IMR-90 (cell line): ENCODE measurements at places on chromosomes 5 and 9. TPM values are rescaled to one million over a fixed set of nuclear protein-coding genes. Genes with fewer than 3 reads are reported as not detected.

DNA sequence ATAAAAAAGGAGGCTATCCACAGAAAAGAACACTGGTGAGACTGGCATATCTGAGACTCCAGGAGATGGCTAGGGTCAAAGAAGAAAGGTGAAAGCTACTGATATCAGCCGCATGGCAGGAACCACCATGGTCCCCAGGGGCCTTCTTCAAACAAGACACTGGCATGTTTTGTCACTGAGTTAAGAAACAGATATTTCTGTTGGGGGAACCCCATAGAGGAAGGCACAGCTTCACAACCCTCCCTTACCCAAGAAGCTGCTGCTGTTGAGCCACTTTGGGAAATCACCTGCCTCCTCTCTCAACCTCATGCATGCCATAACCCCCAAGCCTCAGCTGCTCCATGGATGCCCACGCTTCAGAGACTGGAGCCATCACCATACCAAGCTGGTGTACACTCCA lies 13.3 kb upstream of the BTNL3 start:
- DNase-seq = no peak
- H3K27me3 ChIP-seq = no peaks in the 10 kb centered on the region
- no peaks in the 10 kb centered on the region for H3K4me1 ChIP-seq
- H3K4me3 ChIP-seq = no peak overlapping the region
- H3K27ac ChIP-seq = no peak overlapping the region
- no peaks in the 10 kb centered on the region for H3K36me3 ChIP-seq

- no peaks in the 10 kb centered on the region for H3K36me3 ChIP-seq
- no peaks in the 10 kb centered on the region for H3K4me1 ChIP-seq
- H3K27ac ChIP-seq = no peak overlapping the region
- DNase-seq = no peak
These were observed 884 bp upstream of the EGFLAM start for GRCh38 chr5:38257308-38258041.

DNA sequence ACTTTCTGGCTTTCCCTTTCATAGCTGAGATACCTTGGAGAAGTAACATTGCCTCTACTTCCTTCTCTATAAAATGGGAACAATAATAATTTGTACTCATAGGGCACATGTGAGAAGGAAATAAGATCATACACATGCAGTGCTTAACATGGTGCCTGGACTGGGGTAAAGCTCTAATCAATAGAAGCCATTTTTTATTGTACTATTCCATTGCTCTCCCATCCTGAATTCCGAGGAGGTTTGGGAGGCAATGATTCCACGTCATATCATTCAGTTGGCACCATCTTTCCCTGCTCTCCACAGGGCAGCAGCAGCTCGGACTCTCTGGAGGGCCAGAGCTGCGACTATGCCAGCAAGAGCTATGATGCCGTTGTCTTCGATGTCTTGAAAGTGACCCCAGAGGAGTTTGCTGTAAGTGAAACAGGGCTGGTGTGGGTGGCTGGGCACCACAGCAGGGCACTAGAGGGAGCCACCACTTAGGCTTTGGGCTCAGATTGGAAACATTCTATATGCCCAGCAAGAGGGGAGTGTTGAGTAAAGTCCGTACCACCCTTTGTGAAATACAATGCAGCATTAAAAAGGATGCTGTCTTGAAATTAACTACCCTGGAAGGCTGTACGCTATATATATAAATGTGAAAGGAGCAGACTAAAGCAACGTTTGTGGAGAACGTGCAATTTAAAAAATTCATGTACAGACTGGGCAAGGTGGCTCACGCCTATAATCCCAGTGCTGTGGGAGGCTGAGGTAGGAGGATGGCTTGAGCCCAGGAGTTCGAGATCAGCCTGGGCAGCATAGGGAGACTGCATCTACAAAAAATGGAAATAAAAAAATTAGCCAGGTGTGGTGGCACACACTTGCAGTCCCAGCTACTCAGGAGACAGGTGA lies 51.2 kb downstream of the RALGPS1 start:
- DNase-seq = peak; percentile 61
- H3K27ac ChIP-seq = no peak overlapping the region
- H3K4me3 ChIP-seq = no peak overlapping the region

GRCh38 chr5:150513375-150514309 lies 5.7 kb downstream of the NDST1 start:
- H3K27me3 ChIP-seq = no peaks in the 10 kb centered on the region
- peaks cover 1% of the 10 kb centered on the region; the same call in 1 of the 2 replicates for H3K36me3 ChIP-seq
- no peak overlapping the region for H3K4me3 ChIP-seq
- no peak overlapping the region for H3K27ac ChIP-seq
- DNase-seq = no peak
- peaks cover 58% of the 10 kb centered on the region for H3K4me1 ChIP-seq

- no peak overlapping the region for H3K4me3 ChIP-seq
- no peaks in the 10 kb centered on the region for H3K4me1 ChIP-seq
- no peaks in the 10 kb centered on the region for H3K36me3 ChIP-seq
- no peak for DNase-seq
These were observed 225.8 kb downstream of the MELK start for GRCh38 chr9:36798350-36799065.

GRCh38 chr5:172407822-172408221 lies 46.5 kb downstream of the SH3PXD2B start:
- peaks cover 20% of the 10 kb centered on the region for H3K36me3 ChIP-seq
- H3K27me3 ChIP-seq = no peaks in the 10 kb centered on the region
- H3K4me1 ChIP-seq = peaks cover 33% of the 10 kb centered on the region

DNA sequence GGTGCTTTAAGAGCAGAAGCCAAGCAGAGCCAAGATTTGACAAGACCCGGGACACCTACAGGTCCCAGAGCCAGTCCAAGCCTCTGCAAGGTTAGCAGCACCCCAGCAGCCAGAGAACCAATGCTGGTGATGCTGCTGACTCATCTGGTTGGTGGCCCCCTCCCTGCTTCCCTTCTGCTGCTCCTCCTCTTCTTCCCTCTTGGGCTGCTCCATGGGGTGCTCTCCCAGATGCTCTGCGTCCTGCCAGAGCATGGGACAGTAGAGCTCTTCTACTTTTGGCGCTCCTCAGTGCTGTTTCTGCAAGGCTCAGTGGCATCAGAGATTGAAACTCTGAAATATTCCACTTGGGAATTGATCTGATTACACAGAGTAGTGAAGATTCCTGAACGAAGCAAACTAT lies 76.1 kb upstream of the SAP30L start:
- peaks cover 34% of the 10 kb centered on the region for H3K4me1 ChIP-seq
- H3K36me3 ChIP-seq = no peaks in the 10 kb centered on the region
- no peaks in the 10 kb centered on the region for H3K27me3 ChIP-seq

- DNase-seq = no peak
- peaks cover 50% of the 10 kb centered on the region for H3K27me3 ChIP-seq
- no peak overlapping the region for H3K27ac ChIP-seq
- H3K4me3 ChIP-seq = no peak overlapping the region
- H3K4me1 ChIP-seq = no peaks in the 10 kb centered on the region
- no peaks in the 10 kb centered on the region for H3K36me3 ChIP-seq
These were observed 11.5 kb upstream of the AIF1L start for GRCh38 chr9:131084661-131085369.

- peaks cover 46% of the 10 kb centered on the region for H3K36me3 ChIP-seq
- H3K27me3 ChIP-seq = no peaks in the 10 kb centered on the region
- no peak for DNase-seq
- H3K27ac ChIP-seq = no peak overlapping the region
- H3K4me1 ChIP-seq = peaks cover 23% of the 10 kb centered on the region
These were observed 56.8 kb downstream of the ELL2 start for GRCh38 chr5:95904827-95905226.

GRCh38 chr5:169895926-169896325 lies 84.4 kb downstream of the INSYN2B start:
- DNase-seq = peak; percentile 16
- no peak overlapping the region for H3K27ac ChIP-seq
- no peaks in the 10 kb centered on the region for H3K27me3 ChIP-seq
- no peaks in the 10 kb centered on the region for H3K36me3 ChIP-seq

DNA sequence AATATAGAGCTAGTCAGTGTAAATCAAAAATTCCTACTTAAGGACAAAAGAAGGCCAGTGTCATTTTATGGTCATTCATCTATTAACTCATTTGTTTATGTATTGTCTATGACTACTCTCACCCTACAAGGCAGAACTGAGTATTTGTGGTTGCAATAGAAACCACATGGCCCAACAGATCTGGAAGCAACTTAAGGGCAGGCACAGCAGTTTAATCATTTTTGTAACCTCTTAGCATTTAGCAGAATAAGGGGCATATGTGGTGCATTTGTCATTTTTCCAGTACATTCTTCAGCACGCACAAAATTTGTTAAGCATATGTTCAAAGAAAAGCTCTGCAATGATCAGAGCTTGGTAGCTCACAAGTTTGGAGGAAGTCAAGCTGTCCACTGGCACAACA lies 1.1 kb downstream of the FKBP15 start:
- DNase-seq = peak; percentile 84
- no peaks in the 10 kb centered on the region for H3K36me3 ChIP-seq
- no peak overlapping the region for H3K27ac ChIP-seq
- no peaks in the 10 kb centered on the region for H3K27me3 ChIP-seq

The HEMGN gene
- not detected in 2 replicates for total RNA-seq

The TRAPPC13 gene
- total RNA-seq = 17.2 and 26.7 TPM in 2 replicates
